Fibroblast of the aortic adventitia (primary cell): ENCODE measurements at places on chromosomes 12 and 14.

- no peak for DNase-seq
Measured at GRCh38 chr12:267581-268482, 5.2 kb upstream of the SLC6A13 start.

DNA sequence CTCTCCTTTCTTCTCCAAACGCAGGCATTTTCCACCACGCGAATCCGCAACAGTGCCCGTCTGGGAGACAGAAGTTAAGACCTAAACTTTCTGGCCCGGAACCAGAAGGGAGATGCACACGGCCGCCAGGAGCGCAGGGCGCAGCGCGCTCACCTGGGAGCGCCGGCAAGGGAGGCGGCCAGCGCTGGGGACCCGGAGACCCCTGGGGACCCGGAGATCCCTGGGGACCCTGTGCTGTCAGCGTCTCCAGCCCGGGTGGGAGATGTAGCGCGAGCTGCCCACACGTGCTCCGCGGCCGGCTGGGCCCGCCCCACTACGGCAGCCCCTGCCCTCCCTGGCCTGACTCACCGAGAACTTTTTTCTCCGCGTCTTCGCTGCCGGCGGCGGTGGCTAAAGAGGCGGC, 620 bp downstream of the YBX3 start:
- DNase-seq = peak; percentile 56

GRCh38 chr14:44803239-44803905, 158.4 kb downstream of the KLHL28 start:
- DNase-seq = peak; percentile 87

- DNase-seq = no peak
Measured at GRCh38 chr12:92041742-92042141, 103.9 kb downstream of the BTG1 start.
